ENCODE measurements at places on chromosomes 1 and 21.

GRCh38 chr21:45538381-45539045 is 3.7 kb downstream of the SLC19A1 start:
- no peak for DNase-seq

DNA sequence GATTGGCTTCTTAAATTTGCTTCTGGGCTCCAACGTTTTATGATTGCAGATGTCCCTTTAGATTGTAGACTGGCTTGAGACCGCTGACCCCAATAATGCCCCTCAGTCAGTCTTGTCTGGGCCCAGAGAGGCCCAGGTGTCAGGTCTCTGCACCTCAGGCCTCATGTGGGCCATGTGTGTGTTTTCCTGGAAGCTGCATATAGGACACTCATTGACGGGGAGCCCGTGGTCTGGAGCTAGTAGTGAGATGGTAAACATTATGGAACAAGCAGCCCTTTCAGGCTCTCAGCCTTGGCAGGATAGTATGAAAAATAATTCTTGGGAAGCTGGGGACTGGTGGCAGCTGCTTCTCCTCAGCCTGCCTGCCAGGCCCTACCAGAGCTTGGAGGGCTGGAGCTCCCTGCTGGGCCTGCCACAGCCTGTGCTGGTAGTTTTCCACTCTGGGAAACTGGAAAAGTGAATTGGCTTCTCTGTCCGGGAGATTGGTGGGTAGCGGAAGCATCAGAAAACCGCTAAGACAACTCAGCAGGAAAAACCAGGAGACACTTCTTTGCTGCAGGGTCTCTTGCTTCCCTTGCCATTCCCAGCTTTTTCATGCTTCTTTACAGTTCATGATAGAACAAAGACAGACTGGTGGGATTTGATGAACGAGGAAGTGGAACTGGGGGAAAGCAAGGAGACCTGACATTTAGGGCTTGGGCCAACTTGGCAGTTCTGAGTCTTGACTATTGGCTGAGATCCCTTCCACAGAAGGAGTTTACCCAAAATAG is 57.8 kb upstream of the HSD17B7 start:
- DNase-seq, result no peak

DNA sequence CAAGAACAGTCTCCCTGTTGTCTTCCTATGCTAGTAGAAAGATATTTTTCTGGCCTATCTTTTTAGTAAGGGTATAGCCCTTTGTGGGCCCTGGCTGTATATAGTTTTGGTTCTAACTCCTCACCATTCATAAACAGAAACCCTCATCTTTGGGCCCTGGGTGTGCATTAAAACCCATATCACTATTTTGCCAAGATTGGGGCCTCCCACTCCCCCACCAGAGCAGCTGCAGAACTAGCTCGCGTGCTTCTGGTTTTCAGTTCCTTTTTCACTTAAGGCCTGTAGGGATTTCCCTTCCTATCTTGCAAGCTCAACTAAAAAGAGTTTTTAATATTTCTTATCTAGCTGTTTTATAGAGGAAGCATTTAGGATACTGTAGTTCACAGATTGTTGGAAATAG is 106.4 kb downstream of the RGL1 start:
- DNase-seq, result no peak

DNA sequence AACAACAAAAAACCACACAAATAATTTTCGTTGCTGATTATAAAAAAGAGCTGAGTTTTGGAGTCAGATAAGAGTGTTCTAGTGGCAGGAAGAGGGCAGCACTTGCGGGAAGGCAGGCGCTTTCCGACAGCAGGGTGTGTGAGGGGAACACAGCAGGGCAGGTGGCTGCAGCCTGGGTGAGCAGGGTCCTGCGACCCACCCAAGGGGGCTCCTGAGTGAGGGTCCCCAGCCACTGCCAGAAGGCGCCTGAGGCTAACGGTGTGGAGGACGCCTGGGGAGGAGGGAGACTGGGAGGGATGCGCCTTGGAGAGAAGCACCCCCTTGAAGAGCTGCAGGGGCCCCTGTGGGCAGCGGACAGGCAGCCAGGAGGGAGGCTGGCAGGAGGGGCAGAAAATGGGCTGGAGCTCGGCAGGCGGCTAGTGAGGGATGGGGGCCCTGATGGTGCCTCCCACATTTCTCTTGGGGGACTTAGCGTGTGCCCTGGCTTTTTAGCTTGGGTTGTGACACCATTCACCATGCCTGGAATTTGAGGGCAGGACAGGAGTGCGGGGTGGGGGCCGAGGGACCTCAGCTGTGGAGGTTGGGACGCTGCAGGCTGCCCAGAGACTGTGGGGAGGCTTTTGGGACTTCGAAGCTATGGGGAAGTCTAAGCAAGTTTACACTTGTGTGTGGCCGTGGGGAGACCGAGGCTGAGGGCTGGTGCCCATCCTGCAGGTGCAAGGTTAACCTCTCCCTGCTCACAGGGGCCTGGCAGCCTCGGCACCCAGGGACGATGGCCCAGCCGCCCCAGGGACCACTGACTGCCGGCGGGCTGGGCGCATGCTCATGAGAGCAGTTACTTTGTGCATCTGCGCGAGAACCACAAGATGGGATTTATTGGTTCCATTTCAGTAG is 111.4 kb downstream of the SIK1 start:
- DNase-seq, result no peak

DNA sequence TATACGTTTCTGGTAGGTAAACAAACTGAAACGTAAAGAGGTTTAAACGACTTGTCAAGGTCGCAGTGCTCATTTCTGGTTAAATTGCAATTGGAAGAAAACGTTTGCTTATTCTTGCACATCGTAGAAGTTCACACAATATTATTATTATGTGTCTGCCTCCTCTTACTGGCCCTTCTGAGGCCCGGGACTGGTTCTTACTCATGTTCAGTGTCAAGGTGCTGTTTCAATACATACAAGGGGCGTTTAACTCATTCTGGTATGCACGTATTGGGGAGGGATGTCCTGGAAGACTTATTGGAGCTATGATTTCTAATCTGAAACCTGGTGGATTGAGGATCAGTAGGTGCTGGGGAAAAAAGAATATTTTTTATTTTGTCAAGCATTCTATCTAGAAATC is 932 bp downstream of the RPF1 start:
- DNase-seq, result no peak

DNA sequence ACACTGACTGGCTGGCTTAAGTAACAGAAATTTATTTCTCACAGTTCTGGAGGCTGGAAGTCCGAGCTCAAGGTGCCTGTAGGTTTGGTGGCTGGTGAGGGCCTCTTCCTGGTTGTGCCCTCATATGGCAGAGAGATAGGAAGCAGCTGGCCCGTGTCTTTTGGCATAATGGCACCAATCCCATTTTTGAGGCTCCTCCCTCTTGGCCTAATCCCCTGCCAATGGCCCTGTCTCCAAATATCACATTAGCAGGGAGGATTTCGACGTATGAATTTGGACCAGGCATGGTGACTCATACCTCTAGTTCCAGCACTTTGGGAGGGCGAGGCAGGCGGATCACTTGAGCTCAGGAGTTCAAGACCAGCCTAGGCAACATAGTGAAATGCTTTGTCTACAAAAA is 37.4 kb downstream of the AGPAT3 start:
- DNase-seq, result no peak

DNA sequence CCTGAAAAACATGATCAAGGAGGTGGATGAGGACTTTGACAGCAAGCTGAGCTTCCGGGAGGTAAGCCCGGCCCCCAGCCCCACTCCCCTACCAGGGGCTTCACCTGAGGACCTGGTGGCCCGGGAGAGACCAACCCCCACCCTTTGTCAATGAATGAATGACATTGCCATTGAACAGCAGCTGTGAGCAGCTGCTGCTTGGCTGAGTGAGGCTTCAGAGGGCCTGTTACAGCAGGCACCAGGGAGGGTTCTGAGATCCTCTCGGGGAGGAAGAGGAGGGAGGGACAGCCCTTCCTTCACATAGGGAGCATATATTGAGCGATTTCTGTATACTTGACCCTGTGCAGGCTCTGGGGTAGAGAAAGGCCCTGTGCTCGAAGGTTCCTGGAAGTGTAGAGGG is 12.3 kb upstream of the CTRC start:
- DNase-seq, result no peak

- no peak for DNase-seq
Measured at GRCh38 chr1:156368889-156369684, at the start of gene RHBG. RHBG (plus strand) TSS chr1:156369211; CDS start chr1:156369250, 39 bp downstream.

DNA sequence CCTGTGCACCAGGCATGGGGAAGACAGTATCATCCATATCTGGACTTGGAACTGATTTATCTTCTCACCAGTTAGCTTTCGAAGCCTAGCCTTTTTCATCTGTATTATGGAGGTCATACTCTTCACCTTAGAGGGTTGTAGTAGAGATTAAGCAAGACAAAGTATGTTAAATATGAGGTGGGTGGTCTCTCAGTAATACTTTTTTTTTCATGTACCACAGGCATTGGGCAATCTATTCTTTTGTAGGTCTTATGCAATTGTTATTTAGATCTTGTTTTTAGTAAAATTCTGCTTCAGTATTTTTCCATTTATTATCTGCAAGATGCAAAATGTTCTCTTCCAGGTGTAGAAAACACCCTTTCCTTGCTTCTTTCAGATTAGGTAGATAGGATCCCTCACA is 35.2 kb upstream of the OR2B11 start:
- no peak for DNase-seq

DNA sequence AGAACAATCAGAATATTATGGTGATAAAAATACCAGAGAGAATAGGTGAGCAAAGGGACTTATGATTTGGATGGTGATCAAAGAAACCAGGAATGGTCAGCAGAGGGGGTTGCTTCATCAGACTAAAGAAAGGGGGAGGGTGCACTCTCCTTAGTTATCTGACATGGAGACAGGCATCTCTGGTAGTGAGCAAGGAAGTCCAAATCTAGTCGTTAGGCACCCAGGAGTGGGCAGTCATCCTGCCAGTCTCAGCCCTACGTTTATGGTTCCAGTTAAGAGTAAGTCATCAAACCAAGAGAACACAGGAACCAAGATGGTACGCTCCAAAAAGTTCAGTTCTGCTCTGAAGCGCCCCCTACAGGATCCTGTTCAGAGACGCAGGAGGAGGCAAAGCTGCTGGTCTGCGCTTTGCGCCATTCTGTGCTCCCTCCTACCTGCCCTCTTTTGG is 28.6 kb downstream of the EBNA1BP2 start:
- DNase-seq, result no peak

GRCh38 chr1:174314433-174314832 is 133.3 kb upstream of the GPR52 start:
- no peak for DNase-seq

DNA sequence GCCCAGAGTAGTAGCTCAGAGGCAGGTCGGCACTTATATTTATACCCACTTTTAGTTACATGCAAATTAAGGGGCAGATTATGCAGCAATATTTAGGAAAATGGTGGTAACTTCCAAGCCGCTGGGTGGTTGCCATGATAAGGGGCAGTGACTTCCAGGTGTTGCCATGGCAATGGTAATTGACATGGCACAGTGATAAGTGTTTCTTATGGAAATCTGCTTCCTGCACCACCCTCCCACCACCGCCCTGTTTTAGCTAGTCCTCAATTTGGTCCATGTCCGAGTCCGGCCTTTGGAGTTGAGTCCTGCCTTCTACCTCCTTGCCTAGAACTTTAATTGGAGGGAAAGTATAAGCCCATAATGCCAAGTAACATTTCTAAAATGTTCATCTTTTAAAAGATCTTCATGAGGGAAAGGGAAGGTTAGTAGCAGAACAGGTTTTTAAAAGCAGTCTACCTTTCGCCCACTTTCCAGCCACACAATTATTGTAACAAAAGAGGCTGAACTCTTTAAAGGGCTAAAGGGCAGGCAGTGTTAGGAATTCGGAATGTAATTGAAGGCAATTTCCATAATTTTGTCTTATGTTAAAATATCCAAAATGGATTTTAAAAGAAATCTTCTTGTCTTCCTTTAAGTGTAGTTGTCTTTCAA is 21.7 kb downstream of the ZBTB8B start:
- DNase-seq, result no peak

DNA sequence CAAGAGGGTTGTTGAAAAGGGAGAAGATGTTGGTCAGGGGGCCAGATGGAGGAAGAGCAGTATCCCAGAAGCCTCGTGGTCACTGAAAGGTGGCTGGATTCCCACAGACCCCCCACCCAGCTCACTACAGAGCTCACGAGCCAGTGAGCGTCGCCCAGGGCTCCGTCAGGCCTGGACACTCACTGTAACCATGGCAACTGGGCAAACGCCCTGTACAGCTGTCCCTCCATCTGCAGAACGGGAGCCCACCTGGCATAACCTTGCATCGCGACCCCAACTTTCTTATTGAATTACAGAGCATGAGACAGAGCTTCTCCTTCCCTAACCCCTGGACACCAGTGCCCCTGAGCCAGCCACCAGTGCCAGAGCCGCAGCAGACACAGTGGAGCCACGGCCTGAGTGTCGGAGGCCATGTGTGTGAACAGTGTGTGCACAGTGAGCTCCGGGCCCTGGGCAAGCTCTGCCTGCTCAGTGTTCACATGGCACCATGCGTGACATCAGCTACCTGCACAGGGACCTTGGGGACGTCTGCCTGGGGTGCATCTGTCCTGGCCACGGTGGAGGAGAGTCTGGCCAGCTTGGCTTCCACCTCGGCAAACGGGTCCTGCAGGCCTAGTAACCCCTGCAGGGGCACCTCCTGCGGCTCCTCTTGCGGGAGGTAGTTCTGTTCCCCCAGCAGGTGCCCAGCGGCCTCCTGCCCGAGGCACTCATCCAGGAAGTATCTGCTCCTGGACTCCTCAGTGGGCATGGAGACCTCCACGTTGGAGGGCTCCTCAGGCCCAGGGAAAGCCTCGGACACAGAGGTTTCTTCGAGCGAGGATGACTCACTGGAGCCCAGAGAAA is 25.9 kb upstream of the DDOST start:
- no peak for DNase-seq

DNA sequence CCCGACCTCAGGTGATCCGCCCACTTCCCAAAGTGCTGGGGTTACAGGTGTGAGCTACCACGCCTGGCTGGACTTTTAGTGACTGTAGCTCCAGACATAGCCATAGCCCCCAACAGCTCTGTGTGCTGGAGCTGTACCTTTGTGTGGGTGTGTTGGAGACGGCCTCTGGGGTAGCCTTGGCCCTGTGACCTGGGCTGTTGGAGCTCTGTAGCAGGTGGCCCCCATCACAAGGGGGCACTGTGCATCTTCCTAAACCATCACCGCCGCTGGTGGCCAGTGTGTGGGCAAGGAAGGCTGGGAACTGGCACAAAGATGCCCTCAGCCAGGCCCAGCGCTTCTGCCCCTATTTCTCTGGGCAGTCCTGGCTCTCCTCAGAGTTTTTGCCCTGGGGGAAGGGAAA is 38.4 kb upstream of the FOXO6 start:
- DNase-seq, result no peak

DNA sequence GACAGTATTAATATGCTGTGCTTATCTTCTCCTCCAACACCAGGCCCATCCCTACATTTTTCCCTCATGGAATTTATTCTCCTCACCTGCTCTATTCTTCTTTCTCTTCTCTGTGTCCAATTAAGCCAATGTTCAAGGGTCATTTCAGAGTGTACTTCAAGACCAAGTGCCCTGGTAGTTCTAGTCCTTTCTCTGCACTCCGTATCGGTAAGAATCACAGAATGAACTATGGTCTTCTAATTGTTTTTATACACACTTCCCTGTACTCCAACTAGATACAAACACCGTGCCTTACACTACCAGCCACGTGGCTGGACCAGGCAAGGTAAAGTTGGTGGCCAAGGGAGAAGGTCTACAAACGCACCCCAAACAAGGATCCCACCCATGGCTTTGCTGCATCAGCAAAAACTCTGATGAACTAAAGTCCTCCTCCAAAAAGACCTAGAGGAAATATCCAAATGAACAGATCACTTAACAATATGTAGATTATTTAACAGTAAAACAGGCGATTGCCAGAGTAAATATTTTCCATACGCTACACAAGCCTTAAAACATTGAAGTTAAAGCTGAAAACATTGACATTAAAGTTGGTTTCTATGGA is 40.1 kb upstream of the LPAR3 start:
- no peak for DNase-seq

GRCh38 chr1:113269168-113269963 is 120.9 kb upstream of the MAGI3 start:
- no peak for DNase-seq
